ENCODE measurements at places on chromosomes 4 and X.

DNA sequence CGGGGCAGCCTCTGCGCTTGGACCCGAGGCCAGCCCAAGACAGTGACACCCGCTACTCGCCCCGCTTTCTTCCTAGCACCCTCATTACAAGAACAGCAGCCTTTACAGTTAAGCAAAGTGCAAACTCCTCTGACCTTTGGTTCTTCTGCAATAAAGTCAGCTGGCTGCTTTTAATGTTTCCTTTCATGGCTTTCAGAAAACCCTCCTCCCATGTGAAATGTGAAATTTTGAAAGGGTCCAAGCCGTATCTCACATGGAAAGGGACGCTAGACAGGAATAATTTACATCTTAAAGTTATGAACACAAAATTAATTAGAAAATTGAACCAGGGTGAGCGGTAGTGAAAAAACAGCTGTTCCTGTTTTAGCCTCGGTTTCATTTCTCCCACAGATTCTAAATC is 520.1 kb upstream of the FRG1 start:
- DNase-seq: no peak

DNA sequence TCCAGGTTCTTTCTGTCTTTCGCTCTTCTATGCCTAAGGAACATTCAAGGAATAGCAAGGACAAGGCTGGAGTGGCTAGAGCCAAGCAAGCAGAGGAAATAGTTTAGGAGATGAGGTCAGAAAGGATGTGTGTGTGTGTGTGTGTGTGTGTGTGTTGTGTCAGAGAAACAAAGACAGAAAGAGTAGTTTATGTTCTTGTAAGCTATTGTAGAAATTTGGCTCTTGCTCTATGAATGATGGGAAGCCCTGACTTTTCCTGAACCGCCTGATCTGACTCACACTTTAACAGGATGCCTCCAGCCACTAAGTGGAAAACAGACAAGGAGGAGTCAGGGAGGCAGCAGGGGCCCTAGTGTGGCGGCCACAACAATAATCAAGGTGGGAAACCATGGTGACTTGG is 39.7 kb downstream of the LGI2 start:
- DNase-seq: peak; percentile 97

GRCh38 chr4:165767671-165768070 is 105.4 kb upstream of the TLL1 start:
- DNase-seq: no peak

DNA sequence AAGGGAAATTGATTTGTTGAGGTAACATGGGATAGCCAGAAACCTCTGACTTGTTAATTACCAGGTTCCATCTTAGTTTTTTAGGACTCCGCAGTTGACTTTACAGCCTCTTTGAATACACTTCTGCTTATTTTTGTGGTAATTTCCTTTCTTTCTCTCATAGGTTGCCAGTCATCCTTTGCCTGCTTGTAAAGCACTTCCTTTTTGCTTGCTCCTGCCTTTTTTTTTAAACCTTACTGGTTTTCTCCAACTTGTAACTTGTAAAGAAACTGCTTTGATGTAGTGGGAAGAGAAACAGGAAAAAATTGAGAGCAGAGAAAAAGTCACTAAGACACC is 2.6 kb downstream of the PGK1 start:
- peak; percentile 10 for DNase-seq

GRCh38 chr4:5826437-5827107 is 66.3 kb downstream of the CRMP1 start:
- no peak for DNase-seq

DNA sequence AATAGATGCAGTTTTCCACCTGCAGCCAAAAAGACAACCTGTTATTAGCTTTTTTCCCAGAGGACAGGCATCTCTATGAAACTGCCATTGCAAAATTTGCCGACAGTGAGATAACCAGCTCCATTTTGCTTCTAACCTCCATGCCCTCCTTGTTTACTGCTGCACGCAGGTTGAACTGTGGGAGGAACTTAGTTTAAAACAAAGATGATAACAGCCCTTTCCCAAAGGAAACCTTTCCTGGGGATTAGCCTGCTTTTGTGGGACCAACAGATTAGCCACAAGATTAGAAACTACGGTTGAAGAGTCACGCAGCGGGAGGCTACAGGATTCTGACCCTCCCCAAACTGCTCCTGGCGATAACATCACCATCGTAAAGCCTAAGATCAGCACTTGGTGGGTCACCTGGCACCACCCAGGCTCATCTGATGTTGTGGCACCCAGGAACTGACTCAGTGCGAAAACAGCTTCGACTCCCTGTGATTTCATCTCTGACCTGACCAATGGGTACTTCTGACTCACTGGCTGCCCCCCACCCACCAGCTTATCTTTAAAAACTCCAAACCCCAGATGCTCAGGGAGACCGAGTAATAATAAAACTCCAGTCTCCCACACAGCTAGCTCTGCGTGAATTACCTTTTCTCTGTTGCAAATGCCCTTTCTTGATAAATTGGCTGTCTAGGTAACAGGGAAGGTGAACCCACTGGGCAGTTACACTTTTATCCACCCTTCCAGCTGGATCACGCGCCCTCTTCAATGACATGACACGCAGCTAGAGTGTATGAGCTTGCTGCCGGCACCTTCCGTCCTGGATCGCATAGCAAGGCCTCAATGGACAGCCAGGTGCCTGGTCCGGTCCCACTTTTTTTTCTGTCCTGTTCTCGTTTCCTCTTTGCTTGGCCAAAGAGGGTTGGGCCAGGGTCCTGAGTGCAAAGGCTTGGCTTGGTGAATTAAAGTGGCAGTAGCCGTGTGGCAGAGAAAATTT is 27.2 kb downstream of the NOP14 start:
- DNase-seq: no peak

GRCh38 chr4:561426-561825 is 14.7 kb downstream of the TMEM271 start:
- DNase-seq: no peak

- no peak for DNase-seq
These were observed 8.3 kb upstream of the AGA start for GRCh38 chr4:177450426-177451107.
